ENCODE measurements at places on chromosomes 5 and 9.

GRCh38 chr5:7824995-7825394 lies 25.9 kb downstream of the CFAP90 start:
- no peak for DNase-seq

DNA sequence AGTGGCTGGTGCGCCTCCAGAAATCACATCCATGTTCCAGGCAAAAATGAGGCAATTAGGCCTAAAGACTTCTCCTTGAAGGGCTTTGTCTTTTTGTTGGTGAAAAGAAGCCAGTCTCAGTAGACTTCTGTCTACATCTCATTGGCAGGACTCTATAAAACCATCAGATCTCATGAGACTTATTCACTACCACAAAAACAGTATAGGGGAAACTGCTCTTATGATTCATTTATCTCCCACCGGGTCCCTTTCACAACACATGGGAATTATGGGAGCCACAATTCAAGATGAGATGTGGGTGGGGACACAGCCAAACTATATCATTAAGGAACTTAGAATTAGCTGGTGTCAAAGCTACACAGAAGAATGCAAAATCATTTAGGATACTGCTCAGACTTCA lies 77.7 kb upstream of the SNX2 start:
- DNase-seq, result peak; percentile 67

- DNase-seq, result no peak
These were observed 49.5 kb downstream of the CWC27 start for GRCh38 chr5:64818245-64818644.

- DNase-seq, result no peak
These were observed 130.8 kb downstream of the GDNF start for GRCh38 chr5:37709020-37709419.

DNA sequence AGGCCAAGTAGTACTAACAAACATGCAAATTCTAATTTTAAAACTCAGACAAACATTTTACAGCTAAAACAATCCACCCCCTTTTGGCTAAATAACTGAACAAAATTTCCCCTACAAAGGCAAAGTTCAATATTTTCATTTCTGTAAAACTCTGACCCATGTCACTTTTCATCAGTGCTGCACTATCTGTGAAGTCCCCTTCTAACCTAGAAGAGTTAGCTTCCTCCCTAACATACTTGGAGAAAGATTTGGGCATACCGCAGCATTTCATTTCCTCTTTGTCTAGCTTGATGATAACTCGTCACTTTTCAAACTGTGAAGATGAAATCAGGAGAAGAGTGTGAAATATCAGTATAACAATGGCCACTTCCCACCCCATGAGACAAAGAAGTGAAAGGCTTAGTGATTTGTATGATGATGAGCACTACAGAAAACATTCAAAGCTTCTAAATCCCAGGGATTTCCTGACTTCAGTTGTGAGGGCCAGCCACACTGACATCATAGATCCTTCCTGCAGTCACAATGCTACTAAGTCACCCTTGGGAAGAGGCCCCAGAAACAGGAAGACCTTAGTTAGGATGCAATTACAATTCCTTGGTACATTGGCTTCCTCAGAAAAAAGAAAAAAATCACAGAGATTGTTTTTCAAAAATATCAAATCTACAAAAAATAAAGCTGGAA lies at the start of gene FAM81B:
FAM81B (plus strand) TSS at position 555 of the 681 bp plus-strand sequence; CDS start at position 579, 24 bp downstream.
- DNase-seq, result peak; percentile 29

DNA sequence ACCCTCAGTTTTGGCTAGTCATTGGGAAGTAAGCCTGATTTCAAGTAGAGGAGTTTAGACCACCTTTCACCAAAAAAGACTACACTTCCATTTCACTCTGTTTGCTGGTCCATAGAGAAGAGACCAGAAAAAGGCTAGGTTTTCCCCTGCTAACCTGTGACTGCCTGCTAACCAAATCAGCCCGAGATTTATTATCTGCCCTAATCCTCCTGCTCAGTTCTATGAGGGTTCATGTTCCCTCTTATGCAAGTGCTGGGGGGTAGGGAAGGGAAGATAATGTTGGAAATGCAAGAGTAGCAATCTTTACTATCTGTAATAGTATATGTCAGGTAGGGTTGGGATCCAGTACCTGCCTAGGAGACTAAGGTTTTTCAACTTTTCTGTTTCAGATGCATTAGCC lies 51.6 kb upstream of the CCNG1 start:
- no peak for DNase-seq

- DNase-seq, result peak; percentile 66
These were observed at the start of gene PARP8 for GRCh38 chr5:50666261-50667022. Gene PARP8 (plus strand): TSS chr5:50666637. CDS start chr5:50667096, 459 bp downstream.

DNA sequence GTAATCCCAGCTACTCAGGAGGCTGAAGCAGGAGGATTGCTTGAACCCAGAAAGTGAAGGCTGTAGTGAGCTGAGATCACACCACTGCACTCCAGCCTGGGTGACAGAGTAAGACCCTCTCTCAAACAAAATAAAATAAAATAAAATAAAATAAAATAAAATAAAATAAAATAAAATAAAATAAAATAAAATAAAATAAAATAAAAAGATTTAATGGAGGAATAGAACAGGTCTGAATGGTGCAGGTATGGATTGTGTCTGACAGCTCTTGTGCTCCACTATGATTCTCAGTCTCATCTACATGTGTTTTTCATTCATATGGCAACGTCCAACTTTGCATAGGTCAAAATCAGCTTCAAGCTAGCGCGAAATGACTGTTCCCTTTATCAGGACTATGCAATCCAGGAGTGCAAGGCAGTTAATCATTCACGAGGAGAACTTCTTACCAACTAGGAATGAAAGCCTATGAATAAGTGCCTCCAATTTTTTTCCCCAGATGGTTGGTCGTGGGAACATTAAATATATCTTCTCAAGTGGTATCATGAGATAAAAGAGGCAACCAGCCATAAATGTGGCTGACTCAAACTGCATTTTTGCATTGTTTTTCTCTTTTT lies 1392.3 kb upstream of the CDH9 start:
- DNase-seq, result no peak

GRCh38 chr9:86947146-86948073 lies at the start of gene GAS1:
Gene GAS1 (minus strand): TSS chr9:86947506. CDS start chr9:86946779, 727 bp downstream.
- DNase-seq, result peak; percentile 98

DNA sequence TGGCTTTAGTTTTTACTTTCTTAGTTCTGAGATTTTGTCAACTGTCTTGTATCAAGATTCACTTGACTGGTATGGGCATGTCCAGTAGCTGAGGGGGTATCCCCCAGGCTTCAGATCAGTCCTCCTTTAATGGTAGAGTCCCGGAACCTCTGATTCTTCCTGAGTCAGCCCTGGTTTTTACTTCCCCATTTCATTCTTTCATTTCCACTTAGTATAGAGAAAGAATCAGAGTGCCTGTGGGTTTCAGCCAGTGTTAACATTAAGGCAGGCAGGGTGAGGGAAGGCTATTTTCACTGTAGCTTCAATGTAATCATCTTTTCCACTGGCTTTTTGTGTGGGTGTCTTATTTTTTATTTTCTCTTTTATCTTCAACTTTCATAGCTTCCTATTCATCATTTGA lies 8.3 kb upstream of the COMMD10 start:
- no peak for DNase-seq

DNA sequence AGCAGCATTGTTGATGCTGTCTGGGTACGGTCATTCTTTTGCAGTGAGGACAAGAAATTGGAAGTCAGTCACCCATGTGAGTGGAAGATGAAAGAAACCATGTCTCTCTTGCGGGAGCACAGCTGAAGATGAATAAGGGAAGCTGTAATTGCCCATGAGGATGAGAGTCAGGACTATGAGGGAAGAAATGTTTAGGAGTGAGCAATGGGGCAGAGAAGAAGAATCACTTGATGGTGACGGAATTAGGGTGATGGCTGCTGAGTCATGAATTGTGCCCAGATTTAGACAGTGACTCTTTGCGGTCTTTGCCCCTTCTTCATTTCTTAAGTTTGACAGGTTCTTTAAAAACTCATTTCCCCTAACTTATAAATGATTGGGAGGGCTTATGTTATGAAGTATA lies 183.3 kb downstream of the MAST4 start:
- no peak for DNase-seq

GRCh38 chr9:100700689-100701318 lies 122.9 kb downstream of the CAVIN4 start:
- peak; percentile 1 for DNase-seq

DNA sequence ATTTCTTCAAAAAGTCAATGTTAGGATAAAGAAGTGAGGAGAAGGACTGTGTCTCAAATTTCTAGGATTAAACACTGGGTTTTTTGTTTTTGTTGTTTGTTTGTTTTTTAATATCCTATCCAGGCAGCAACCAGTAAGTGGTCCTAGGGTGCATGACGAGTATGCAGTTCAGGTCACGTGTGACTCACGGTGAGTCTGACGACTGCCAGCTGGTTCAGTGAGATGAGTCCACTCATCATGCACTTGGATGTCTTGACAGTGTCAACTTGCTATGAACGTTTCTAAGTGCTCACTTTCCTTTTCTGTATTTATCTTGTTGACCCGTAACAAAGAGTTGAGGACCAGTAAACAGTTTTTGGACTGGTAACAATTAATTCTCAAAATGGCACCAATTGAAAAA lies 32.7 kb downstream of the ATG10 start:
- peak; percentile 5 for DNase-seq

GRCh38 chr5:40141896-40142295 lies 537.8 kb upstream of the PTGER4 start:
- DNase-seq, result no peak

GRCh38 chr9:82024908-82025307 lies 36.3 kb downstream of the SPATA31D1 start:
- no peak for DNase-seq

DNA sequence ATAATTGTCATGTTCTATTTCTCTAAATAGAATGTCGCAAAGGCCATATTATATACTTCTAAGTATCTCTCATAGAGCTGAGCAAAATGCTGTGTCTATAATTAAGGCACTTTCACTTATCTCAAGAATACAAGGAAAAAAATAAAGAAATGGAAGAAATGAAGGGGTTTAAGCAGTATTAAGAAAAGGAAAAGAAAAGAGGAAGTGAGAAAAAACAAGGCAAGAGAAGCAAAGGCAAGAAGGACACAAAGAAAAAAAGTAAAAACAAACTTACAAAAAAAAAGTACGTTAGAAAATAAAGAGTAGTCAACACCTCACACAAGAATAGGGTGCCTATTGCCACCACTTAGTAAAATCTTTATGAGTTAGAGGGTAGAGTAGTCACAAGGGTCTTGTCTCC lies 506.2 kb downstream of the GABRG2 start:
- no peak for DNase-seq

DNA sequence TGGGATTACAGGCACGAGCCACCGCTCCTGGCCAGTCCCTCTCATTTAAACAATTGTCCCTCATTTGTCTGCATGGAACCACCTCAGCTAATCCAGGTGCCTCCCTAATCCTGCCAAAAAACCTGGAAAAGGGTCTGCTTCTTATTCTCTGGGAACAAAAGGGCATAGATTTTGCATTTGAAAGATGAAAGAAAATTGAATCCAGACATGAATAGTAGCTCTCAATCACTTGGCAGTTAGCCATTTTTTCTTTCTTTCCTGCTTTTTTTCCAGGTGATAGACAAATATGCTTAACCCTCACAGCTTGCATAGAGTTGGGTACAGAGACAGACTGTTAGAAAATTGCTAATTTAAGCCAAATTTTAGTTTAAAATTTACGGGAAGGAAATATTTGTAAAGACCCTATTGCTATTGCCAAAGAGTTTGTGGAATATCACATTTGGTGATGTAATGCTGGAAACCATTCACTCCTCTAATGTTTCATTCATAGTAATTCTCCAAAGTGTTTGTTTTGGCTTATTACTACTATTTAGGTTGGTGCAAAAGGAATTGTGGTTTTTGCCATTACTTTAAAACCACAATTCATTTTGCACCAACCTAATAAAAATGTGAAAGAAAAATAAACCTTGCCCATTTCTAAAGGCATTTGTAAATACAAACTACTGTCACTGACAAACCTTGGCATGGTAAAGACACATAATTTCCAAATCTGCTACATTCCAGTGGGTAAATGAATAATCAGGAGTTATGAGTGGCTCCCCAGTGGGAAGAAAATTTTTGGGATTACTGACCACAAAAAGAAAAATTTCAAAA lies 80.5 kb upstream of the JAK2 start:
- DNase-seq, result peak; percentile 96

GRCh38 chr5:141514330-141515133 lies 25.7 kb downstream of the PCDHGC5 start:
- DNase-seq, result peak; percentile 73

GRCh38 chr9:98230789-98231188 lies 24.7 kb downstream of the TBC1D2 start:
- DNase-seq, result no peak

- DNase-seq, result no peak
These were observed 37.7 kb upstream of the HMCN2 start for GRCh38 chr9:130227833-130228232.

GRCh38 chr9:109143881-109144562 lies 23.0 kb downstream of the FRRS1L start:
- peak; percentile 18 for DNase-seq

DNA sequence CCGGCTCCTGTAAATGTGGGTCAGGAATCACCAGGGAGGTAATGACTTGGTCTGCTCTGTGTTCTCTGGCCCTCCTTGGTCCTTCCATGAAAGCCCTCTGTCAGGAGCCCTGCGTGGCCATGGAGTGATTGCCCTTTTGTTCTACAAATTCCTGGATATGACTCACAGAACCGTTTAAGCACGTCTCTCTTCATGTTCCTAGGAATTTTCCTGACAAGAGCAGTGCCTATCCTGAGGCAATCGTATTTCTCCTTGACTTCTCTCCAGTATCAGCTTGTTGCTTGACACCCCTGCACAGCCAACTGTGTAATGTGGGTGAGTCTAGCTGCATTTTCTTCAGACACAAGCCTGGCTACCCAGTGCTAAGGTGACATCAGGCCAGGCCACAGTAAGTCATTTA lies 274.3 kb upstream of the ZNF462 start:
- peak; percentile 38 for DNase-seq

DNA sequence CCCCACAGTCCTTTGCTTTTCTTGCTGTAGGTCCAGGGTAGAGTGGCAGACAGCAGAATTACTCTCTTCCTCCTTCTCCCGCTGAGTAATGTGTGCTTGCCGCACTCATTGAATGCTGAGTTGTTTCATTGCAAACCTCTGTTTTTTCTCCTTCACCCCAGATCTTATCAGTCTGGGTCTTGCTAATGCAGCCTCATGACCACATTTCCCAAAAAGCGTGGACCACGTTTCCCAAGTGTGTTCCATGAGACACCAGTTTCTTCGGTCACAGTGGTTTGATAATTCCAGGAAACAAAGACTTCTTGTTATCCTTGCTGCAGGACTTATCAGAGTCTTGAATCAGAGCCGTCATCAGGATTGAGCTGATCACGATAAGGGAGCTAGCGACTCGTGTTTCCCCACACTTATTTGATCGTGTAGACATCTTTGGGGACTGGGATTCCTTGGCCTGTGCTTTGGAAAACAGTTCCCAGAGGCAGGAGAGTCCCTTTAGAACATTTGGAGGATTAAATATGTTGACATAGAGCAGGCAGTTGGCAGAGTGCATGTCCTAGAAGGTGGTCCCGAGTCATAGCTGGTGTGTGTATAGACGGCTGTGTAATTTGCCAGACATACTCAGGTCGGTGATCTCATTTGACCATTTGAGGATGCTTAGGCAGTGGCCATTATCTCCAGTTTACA lies 4.4 kb downstream of the LRRC8A start:
- no peak for DNase-seq

GRCh38 chr5:181191526-181192336 lies 13.3 kb downstream of the TRIM7 start:
- peak; percentile 97 for DNase-seq
